Muscle of leg (tissue), 16 donors: ENCODE measurements at places on chromosomes 12 and 14. TPM values are rescaled to one million over a fixed set of nuclear protein-coding genes. Genes with fewer than 3 reads are reported as not detected.

The RNASE7 gene
- not detected for total RNA-seq

The GLS2 gene
- 0.09 TPM for total RNA-seq

The NXPH4 gene
- 1.2 TPM for total RNA-seq

The OTX2 gene
- total RNA-seq, result 0.04 TPM

The TCL1B gene
- total RNA-seq, result not detected

The EML1 gene
- 39.6 TPM for total RNA-seq

The SLC25A47 gene
- total RNA-seq, result 0.09 TPM

The IAPP gene
- not detected for total RNA-seq

The GPD1 gene
- total RNA-seq, result 56.3 TPM

The GALNT16 gene
- 10.7 TPM for total RNA-seq

The EXOC3L4 gene
- 0.75 TPM for total RNA-seq

The KLRK1 gene
- total RNA-seq, result 0.44 TPM

The KCTD10 gene
- total RNA-seq, result 10.0 TPM

The KSR2 gene
- total RNA-seq, result under 0.01 TPM

The HOXC10 gene
- 7.6 TPM for total RNA-seq

The SLC5A8 gene
- 0.04 TPM for total RNA-seq

The DPPA3 gene
- not detected for total RNA-seq

The ZFHX2 gene
- total RNA-seq, result 0.35 TPM

GRCh38 chr14:101070540-101071492 lies 167.3 kb upstream of the RTL1 start:
- DNase-seq, result peak; percentile 23

- DNase-seq, result no peak
These were observed 69.3 kb upstream of the C14orf180 start for GRCh38 chr14:104510216-104510615.

DNA sequence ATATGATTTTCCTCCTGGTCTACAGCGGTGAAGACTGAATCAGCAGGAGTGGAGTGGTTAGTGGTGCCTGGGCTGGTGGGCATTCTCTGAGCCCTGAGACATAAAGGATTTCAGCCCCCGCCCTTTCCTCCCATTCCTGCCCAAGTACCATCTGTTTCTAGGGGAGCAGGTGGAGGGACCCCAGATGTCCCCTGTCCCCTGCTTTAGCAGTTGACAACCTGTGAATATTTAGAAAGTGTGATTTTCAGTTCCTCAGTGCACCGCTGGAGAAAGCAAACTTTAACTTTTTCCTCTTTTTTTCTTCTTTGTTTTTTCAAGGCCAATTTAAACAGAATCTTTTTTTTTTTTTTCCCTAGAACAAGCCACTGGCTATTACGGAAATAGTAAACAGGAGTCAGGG lies 163.8 kb upstream of the MYL2 start:
- no peak for DNase-seq

GRCh38 chr12:92987362-92987761 lies 58.3 kb upstream of the EEA1 start:
- peak; percentile 92 for DNase-seq

GRCh38 chr14:32169191-32169590 lies 32.7 kb upstream of the RNU6-7 start:
- no peak for DNase-seq

- DNase-seq, result no peak
These were observed 8.1 kb upstream of the GLRX5 start for GRCh38 chr14:95526483-95527386.

DNA sequence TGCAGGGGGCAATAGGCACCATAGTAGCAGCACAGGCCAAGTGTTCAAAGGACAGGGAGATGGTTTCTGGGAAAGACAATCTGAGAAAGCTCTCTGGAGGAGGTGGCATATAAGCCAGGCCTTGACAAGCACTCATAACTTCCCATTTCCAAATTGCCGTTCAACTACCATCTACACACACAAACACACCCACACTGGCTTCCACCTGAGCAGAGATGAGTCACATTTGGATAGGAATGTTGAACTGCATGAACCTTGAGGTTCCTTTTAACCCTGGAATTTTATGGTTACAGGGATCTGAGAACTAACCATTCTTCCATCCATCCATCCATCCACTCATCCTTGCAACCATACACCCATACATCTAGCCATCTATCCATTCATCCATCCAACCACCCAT lies 86.6 kb downstream of the KSR2 start:
- no peak for DNase-seq

DNA sequence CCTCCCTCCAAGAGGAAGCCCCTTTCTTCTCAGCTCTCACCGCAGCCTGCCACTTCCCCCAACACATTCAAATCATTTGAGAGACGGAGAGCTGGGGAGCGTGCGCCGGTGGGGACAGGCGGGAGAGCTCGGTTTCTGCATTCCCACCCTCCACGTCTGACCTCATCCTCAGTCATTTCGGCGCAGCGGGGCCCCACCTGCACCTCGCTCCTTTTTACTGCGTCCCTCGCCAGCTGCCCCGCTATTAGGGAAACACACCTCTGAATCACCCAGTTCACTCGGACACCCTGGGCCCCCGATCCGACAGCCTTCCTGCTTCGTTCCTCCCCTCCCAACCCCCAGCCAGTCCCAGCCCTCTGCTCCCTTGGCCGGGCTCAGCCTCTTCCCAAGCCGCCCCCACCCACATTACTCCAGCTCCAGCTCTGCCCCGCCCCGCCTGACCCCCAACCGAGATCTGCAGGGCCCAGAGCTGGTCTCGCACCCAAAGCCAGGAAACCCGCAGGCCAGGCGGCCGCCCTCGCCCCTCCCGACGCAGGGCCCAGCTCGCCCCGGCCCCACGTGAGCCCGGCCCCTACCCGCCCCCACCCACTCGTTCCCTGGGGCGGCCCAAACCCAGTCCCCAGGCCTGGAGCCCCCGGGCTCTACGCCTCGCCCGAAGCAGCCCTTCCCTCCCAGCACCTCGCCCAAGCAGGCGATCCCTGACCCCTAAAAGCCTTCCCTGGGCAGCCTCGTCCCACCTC lies 783 bp downstream of the CORO1C start:
- peak; percentile 82 for DNase-seq

DNA sequence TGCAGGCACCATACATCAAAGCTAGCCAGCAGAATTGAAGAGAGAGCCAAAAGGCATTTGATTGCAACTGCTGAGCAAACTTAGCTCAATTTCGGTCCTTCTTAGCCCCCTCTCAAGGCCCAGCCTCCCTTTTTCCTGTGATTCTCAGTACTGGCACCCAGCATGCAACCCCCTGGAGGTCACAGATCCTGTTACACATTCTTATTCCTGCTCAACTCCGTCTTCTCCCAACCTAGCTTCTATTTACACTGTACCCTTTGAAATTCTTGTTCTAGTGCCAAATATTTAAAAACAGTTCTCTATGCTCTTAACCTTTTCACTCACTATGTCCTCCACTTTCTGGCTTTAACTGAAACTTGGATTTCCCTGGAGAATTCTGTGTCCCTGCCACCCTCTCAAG lies 131.3 kb upstream of the CPSF6 start:
- DNase-seq, result no peak

- DNase-seq, result no peak
These were observed 124.6 kb upstream of the ATF7IP start for GRCh38 chr12:14240873-14241220.

DNA sequence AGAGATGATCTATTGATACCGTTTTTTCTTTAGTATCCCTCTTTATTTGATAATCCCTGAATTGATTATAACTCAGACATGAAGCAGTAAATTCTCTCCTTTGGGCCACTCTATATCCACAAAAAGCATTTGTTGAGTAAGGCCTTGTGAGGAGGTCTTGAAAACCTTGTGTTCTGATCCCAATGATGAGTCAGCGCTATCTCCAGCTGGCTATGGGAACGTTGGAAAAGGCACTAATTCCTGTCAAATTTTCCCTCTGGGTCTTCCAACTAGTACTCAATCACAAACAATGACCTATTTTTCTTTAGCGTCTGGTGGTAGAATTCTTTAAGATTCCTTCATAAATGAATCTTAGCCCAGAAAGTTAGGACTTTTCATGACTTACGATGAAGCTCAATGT lies 168.4 kb upstream of the LRIG3 start:
- DNase-seq, result peak; percentile 95

DNA sequence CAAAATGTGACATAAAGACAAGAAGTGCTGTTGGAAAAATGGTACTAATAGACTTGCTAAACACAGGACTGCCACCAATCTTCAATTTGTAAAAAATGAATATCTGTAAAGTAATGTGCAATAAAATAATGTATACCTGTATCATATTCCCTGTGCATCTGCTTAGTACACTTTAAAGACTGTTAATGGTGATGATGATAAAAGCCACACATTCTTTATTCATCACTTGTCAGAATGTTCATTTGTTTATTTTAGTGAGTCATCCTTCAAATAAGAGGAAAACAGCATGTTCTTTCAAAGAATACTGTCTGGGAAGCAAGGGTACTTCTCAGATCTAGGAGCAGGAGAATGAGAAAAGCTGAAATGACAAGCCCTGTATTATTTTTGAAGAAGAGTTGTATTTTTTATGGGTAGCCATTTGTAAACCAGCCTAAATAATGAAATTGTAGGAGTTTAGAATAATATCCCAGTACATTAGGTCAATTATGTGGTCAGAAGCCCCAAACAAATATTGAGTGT lies 78.3 kb upstream of the PSMA6 start:
- DNase-seq, result no peak

- DNase-seq, result peak; percentile 70
These were observed 80.8 kb downstream of the BHLHE41 start for GRCh38 chr12:26044007-26044394.

DNA sequence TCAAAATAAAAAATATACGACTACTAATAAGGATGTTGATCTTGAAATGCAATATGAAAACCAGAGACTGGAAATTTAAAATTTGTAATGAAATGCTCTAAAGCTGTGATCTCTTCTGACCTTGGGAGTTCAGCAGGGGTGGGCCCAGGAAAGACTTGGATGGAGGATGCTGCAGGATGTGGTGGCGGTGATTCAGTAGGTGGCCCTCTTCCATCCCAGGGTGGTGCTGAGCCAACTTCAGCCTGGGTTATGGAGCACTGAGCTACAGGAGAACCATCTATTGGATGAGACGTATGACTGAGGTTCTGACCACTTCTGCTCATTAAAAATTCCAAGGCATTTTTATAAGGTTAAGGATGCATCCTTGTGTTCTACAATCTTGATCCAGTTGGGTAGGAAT lies 6.9 kb upstream of the PDE3A start:
- no peak for DNase-seq

GRCh38 chr14:44564908-44565307 lies 57.8 kb upstream of the FSCB start:
- DNase-seq, result peak; percentile 23

- no peak for DNase-seq
These were observed 21.3 kb downstream of the SETD1B start for GRCh38 chr12:121825041-121825523.

- no peak for DNase-seq
These were observed 327.2 kb downstream of the BTG1 start for GRCh38 chr12:91818227-91819131.

- peak; percentile 91 for DNase-seq
These were observed 50.7 kb upstream of the PTPRR start for GRCh38 chr12:70971001-70971794.

DNA sequence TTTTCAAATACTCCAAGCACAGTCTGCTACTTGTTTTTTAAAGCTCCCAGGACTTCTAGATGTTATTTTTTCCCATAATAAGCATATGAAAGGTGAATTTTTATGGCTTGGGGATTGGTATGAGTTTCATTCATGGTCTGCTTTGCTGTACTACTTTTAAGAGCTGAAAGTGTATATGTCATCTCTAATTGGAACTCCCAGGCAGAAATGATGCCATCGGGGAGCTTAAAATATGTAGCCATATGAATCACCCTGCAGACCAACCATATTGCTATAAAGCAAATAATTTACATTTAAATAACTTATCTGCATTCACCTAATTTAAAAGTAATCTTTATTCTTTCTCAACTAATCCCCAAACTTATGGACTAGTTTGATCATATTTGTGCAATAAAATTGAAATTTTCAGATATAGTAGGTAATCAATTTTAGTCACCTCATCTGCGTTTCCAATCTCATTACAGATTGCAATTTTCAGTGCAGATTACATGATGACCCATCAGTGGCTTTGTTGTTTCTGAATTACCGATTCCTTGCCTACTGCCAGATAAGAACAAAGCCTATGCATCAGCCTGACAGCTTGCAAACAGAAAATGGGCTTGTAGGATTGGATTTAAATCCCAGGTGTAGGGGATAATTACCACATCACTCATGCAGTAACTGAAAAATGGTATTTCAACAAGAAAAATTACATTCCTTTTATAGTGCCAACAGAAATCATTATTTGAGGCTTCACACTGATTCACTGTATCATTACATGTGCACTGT lies 689.4 kb downstream of the NOVA1 start:
- no peak for DNase-seq

GRCh38 chr14:73467800-73468199 lies 9.5 kb upstream of the NUMB start:
- DNase-seq, result no peak

DNA sequence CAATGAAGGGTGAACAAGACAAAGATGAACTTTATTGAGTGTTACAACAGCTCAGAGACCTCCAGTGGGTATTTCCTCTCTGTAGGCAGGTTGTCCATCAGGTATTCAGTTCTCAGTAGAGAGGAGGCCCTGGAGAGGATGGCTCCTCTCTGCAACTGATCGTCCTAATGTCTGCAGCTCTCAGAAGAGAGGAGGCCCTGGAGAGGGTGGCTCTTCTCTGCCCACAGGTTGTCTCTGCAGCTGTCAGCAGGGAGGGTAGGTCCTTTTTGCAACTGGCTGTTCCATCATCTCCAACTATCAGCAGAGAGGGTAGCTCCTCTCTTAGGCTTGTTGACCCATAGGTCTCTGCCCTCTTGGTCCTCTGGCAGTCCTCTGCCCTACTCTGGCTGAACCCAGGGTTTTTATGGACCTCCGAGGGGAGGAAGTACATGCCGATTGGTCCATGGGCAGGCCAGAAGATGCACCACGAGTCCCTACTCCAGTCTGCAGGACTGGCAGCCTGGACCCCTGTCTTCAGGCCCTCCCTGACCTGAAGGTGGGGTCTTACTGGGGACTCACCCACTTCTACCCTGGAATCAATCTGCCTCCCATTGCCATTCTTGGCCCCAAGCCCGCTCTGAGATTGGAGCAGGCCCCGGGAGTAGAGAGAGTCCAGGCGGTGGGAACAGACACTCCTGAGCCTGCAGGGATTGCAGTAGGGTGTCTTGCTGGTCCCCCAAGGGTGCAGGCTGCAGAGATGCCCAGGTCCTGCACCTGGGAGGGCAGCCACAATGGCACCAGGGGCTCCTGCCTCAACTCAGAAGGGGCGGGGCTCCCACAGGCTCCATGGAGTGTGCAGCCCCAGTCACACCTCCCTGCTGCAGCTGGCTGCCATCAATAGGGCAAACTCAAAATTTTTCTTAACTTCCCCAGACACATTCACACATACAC lies 2.3 kb downstream of the TMEM116 start:
- DNase-seq, result no peak
